ENCODE measurements at places on chromosomes 1 and 21. TPM values are rescaled to one million over a fixed set of nuclear protein-coding genes. Genes with fewer than 3 reads are reported as not detected.

DNA sequence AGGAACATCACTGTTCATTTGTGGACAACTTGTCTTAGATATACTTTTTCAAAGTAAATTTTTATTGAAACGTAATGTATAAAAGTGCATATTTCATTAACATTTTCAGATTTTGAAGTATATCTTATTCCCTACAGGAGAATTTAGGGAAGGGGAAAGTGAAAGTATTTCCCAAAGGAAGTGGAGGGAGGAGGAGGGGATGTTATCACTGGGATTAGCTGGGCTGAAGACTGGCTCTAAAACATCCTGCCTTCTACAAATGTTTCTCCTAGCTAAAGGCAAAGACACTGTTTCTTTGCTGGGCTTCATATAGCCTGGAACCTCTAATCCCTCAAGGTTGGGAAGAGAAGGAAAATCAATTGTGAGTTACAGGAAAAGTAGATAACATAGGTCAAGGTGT, 7.1 kb upstream of the ZNF697 start:
- H3K4me3 ChIP-seq: no peak overlapping the region
- DNase-seq: no peak
- peaks cover 3% of the 10 kb centered on the region for H3K27me3 ChIP-seq
- no peak overlapping the region for H3K27ac ChIP-seq

DNA sequence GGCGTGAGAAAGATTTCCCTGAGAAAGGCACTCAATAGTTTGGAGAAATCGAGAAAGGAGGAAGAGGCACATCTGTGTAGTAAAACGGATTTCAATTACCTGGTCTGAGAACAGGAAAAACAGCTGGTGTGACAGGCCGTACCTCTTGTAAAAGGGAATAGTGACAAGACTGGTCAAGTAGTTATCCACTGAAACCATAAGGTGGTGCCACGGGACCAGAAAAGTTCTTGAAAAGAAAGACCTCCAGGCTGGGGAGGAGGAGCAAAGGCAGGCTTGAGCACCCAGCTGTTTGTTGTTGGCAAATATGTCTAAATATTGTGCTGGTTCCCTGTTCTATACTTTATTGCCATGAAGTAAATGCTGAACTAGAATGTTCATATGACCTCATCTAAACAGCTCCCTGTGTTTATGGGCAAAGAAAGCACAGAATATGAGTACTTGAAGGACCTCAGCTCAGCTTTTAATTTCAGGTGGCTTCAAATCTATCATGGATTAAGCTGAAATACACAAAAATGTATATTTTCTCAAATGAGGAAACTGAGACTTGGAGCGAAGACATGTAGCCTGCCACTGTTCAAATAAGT, 4.0 kb downstream of the HAO2 start:
- peaks cover 19% of the 10 kb centered on the region for H3K27me3 ChIP-seq
- no peak overlapping the region for H3K4me3 ChIP-seq
- H3K4me1 ChIP-seq: peaks cover 21% of the 10 kb centered on the region
- H3K36me3 ChIP-seq: no peaks in the 10 kb centered on the region
- DNase-seq: peak; percentile 35

- peaks cover 6% of the 10 kb centered on the region for H3K4me1 ChIP-seq
- no peaks in the 10 kb centered on the region for H3K36me3 ChIP-seq
- no peak overlapping the region for H3K27ac ChIP-seq
- H3K4me3 ChIP-seq: no peak overlapping the region
Observed at GRCh38 chr1:13707164-13707563, 7.2 kb downstream of the PRDM2 start.

- no peak overlapping the region for H3K27ac ChIP-seq
- H3K36me3 ChIP-seq: no peaks in the 10 kb centered on the region
- peaks cover 3% of the 10 kb centered on the region for H3K27me3 ChIP-seq
- peaks cover 50% of the 10 kb centered on the region for H3K4me1 ChIP-seq
- no peak for DNase-seq
Observed at GRCh38 chr1:119656410-119656955, 8.4 kb upstream of the ZNF697 start.

- H3K27ac ChIP-seq: peak overlapping the region; percentile 98
- peaks cover 93% of the 10 kb centered on the region for H3K27me3 ChIP-seq
- peak; percentile 95 for DNase-seq
- H3K4me3 ChIP-seq: peak overlapping the region; percentile 86
- H3K4me1 ChIP-seq: peaks cover 57% of the 10 kb centered on the region
Observed at GRCh38 chr1:156129687-156130577, 15.4 kb downstream of the LMNA start.

DNA sequence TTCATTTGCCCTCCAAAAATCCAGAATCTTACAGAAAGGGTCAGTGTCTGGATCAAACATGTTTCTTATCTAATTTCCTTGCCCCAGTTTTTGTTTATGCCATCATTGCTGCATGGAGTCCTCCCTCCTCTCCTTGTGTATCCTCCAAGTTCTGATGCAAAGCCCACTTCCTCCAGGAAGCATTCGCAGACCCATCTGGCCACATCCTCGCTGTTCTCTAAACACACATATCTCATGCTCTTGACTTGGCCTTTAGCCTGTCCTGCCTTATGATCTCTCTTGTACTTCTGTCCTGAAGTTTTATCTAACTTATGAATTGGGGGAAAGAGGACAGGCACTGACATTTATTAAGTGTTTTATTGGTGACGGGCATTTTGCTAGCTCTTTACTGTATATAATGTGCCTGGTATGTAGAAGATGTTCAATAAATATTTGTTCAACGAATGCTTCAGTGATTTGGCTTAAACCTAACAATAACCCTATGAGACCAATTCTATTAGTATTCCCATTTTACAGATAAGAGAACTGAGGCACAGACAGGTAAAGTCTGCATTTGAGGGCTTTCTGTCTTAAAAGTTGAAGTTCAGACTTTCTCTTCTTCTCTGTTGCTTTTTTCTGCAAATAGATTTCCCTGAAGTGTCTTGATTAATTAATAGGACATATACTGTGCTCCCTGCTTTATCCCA, 19.2 kb upstream of the ID3 start:
- DNase-seq: no peak
- H3K4me3 ChIP-seq: peak overlapping the region; percentile 68
- H3K36me3 ChIP-seq: peaks cover 9% of the 10 kb centered on the region
- peaks cover 72% of the 10 kb centered on the region for H3K4me1 ChIP-seq

DNA sequence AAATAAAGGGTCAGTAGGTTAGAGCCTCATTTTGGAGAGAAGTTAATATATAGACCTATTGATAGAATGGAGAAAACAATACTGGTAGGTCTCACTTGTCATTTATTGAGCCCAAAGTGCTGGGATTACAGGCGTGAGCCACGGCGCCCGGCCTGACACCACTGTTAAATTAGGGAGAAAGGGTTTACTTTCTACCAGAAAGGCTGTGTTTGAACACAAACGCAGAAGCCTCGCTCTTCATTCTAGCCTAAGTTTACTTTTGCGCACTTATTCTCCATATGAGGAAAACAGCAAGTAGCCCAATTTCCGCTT, 710 bp upstream of the PRPF3 start:
- no peaks in the 10 kb centered on the region for H3K27me3 ChIP-seq
- peaks cover 9% of the 10 kb centered on the region for H3K4me1 ChIP-seq
- DNase-seq: no peak
- peak overlapping the region; percentile 92 for H3K27ac ChIP-seq
- peak overlapping the region; percentile 99 for H3K4me3 ChIP-seq
- H3K36me3 ChIP-seq: peaks cover 7% of the 10 kb centered on the region

Gene CENPF
- 64.3 TPM for total RNA-seq

Gene SMYD3
- total RNA-seq: 32.5 TPM

Gene SDE2
- 16.8 TPM for total RNA-seq

Gene PRAMEF25
- not detected for total RNA-seq

Gene ZSCAN20
- total RNA-seq: 6.2 TPM

Gene SYCP1
- total RNA-seq: not detected

Gene RIPK4
- 0.11 TPM for total RNA-seq

Gene NBPF11
- 4.4 TPM for total RNA-seq

Gene LRRC71
- not detected for total RNA-seq

All from HFFc6 (cell line).